T follicular helper cell (primary cell): ENCODE measurements at places on chromosomes 6 and 20.
A peak's percentile ranks its signal among the peaks of the same experiment; 100 is the strongest.

DNA sequence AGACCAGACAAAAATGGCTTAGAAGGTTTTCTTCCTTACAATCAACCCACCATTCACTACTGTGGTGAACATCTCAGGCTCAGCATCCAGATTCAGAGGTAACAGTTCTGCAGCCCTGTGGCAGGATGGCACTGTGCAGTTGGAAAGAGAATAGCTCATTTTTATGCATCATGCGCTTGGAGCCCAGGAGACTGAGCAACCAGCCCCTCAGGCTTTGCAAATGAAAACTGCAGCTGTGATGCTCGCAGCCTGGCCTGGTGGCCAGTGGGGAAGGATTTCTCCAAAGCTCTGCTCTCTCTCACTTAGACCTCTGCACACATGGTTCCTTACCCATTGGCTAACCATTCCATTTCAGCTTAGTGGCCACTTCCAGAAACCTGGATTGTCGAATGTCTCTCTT is 45.8 kb downstream of the GABRR2 start:
- DNase-seq, result no peak

- DNase-seq, result no peak
These were observed 307.3 kb downstream of the SYNE1 start for GRCh38 chr6:152329638-152330448.

DNA sequence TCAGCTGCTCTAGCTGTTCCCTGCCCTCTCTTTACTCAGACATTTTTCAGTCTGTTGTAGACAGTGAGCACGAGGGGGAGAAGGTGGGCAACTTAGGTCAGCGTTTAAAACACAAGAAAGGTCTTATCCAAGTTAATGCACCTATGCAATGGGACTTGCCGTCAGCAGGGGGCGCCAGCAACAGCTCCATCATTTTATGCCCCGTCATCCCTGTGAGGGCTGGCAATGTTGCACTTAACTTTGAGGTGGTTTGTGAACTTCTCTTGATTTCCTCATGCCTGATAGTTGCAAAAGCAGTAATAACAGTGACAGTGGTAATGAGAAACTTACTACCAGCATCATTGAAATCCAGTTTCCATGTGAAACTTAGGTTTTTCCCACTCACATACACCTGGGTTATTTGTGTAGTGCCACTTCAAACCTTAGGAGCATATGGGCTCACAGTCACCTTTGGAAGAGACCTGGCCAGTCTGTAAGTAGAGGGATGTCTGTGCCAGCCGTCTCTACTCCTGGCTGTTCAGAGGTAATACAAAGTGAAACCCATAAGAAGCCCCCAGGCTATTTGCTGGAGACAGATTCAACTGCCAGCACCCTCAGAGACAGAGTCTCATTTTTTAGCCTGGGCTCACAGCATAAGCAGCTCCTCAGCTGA is 44.9 kb upstream of the ID1 start:
- DNase-seq, result peak; percentile 64

- DNase-seq, result no peak
These were observed 58.9 kb upstream of the TNFAIP3 start for GRCh38 chr6:137808191-137808590.

DNA sequence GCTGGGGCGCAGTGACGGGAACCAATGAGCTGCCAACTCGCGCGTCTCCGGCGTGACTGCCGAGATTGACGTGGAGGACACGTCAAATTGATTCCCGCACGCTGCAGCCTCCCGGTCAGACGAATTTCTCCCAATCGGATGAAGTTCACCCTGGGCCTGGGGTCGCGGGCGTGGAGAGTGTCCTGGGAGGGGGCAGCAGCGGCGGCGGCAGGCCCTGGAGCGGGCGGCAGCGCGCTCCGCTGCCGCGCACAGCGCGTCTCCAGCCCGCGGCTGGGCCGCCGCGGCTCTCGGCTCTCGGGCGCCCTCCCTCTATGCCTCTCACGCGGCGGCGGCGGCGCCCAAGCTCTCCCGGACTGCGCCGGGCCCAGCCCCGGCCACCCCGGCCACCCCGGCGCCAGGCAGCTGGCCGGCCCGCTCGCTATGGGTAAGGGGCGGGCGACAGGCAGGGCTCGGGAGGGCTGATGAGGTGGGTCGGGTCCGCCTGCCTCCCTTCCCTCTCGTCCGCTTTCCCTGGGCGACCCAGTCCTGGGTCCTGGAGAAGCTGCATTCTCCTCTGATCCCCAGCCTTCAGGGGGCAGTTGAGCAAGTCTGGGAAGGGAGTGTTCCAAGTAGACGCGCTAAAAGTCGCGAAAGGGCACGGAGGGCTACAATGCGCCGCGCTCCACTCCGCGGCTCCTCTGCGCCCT is at the start of gene PAX1:
Gene PAX1, plus strand, starts transcription at position 90 of the 686 bp plus-strand sequence. Its CDS starts 49 bp downstream, at position 139.
- DNase-seq, result no peak

GRCh38 chr6:31478186-31478950 is 19.6 kb upstream of the MICB start:
- DNase-seq, result no peak

DNA sequence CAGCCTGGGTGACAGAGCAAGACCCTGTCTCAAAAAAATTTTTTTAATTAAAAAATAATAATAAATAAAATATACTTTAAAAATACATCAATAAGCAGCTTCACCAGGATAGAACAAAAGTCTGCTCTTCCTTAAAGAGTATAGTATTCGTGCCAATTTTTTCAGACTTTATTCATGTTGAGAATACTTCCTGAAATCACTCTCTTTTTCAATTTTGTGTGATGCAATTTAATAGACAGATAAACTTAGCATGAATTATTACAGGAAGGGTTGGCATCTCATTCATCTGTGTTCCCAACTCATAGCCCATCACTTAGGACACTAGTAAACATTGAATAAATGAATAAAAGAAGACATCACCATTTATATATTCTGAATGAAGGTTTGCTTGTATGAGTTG is 52.4 kb downstream of the IPCEF1 start:
- no peak for DNase-seq

- DNase-seq, result no peak
These were observed 30.2 kb downstream of the ENPP1 start for GRCh38 chr6:131838051-131838450.
